ENCODE measurements at places on chromosomes 3 and 15. TPM values are rescaled to one million over a fixed set of nuclear protein-coding genes. Genes with fewer than 3 reads are reported as not detected.

DNA sequence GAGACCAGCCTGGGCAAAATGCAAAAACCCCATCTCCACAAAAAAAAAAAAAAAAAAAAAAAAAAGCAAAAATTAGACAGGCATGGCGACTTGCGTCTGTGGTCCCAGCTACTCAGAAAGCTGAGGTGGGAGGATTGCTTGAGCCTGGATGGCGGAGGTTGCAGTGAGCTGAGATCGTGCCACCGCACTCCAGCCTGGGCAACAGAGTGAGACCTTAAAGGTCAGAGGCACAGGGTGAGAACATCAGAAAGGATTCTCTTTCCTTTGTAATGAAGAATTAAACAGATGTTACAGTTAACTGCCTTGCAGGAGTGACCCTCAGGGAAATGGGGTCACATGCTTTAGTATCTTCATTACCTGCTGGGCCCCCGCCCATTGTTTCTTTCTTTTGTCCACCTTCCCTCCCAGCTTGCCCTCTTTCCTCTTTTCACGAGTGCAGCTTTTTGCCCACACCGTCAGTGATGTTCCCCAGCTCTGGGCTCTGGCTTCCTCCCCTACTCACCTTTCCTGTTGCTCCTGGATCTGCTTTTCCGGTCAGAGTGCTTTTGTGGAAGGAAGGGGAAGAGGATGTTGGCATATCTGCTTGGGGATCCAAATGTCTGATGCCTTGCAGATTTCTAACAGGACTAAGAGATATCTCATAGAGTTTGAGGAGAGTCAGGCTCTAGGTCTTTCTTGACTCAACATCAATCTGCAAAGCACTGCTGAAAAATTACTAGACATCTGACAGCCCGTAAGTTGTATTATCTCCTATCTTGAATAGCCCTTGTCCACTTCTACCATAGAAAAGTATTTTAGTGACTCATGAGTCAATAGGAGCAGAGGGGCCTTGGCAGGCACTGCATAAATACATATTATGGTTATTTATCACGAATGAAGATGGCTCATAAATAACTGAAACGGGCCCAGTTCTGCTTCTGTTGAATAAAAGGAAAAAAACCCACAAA is 35.6 kb upstream of the NDUFB4 start:
- no peak for DNase-seq

DNA sequence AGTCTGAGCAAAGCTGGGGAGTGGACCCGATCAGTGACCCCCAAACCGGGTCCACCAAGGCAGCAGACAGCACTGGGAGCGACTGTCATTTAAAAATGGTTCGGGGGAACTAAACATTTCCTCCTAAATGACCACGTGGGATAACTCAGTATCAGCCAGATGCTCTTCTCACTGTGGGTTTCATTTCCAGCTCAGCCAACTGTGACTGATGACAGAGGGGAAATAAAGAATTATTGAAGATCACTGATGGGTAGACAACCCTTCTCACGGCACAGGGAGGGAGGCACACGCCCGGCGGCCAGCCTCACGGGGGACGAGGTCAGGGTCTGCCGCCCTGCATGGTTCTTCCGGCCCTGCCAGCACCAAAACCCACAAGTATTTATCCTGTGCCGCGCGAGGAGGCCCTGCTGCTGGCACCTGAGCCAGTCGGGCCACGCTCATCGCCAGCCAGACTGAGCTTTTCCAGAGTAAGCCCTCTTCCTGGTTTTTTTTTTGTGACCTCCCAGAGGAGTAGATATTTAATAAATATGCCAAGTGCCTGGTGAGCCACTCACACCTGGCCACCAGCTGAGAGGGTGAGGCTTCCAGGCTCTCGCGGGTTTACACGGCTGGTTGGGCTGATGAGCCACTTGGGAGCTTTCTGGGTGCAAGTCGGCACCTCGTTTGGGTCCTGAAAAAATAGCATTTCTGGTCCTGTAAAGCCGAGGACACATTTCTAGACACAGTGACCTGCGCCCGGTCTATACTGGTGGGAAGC is 6.2 kb downstream of the MELTF start:
- no peak for DNase-seq

SPATA12 gene
- 0.09 TPM for total RNA-seq

DNA sequence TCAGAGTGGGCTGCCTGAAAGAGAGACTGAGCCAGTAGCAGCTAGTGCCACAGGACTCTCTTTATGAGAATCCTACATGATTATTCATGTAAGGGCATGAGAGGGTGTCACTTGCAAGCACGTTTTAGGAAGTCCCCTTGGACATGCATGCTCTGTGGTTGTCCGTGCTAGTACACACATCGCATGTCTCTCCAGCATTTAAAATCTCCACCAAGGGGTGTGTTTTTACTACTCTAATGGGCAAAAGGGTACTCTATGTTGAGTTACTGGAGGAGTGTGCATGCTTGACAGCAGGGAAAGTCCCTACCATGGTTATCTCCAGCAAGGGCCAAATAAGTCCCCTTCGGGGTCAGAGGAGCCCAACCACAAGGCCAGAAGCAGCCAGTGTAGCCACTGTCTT is 70.7 kb downstream of the DCLK3 start:
- no peak for DNase-seq

DNA sequence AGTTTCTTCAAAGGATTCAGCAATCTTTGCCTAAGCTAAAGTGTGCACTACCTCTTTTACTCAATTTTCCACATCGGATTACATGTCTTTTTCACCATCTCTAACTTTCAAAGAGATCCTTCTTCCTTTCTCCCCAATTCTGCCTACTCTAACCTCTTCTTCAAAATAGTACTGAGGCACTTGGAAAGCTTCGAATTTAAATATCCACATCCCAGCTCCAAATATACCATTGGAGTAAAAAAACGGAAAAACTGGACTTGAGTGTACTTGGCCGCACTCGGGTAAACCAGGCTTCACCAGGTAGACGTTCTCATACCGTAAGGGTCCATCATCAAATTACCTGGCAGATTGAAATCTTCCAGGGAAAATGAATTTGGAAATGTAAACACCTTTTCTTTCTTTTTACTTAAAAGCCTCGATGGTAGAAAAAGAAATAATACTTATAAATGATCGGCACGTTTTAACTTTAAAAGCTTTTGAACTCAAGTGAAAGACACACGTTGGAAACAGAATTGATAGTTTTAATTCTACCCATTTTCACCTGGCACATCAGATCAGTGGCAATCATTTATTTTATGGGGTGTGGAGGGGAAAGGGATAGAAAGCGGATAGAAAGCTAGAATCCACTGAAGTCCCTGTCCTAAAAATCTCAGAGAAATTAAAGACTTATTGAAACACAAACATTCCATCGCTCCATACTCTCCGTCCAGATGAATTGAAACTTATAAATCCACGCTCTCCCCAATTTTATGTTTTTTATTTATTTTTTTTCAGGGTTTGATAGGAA is 8.2 kb upstream of the MEIS2 start:
- DNase-seq: no peak

RARRES1 gene
- 8.8 TPM for total RNA-seq

WDR72 gene
- total RNA-seq: not detected

DNA sequence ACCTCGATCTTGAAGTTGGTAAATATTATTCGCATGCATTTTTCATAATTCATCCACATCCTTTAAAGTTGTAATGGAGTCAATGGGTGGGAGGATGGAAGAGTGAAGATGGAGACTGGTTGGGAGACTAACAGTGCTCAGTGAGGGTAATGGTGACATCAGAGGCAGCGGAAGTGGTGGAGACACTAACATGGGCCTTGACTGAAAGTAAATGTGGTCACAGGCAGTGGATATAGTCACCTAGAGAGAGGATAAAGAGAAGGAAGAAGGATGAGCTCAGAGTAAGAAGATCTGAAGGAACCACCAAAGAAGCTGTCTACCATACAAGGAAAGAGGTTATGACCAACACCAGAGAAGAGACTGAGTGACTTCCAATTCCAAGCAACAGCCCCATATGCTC is 281.6 kb upstream of the STT3B start:
- no peak for DNase-seq

- DNase-seq: no peak
Observed at GRCh38 chr3:11077466-11077865, 76.8 kb upstream of the HRH1 start.

IGF2BP2 gene
- total RNA-seq: 3.9 TPM

DNA sequence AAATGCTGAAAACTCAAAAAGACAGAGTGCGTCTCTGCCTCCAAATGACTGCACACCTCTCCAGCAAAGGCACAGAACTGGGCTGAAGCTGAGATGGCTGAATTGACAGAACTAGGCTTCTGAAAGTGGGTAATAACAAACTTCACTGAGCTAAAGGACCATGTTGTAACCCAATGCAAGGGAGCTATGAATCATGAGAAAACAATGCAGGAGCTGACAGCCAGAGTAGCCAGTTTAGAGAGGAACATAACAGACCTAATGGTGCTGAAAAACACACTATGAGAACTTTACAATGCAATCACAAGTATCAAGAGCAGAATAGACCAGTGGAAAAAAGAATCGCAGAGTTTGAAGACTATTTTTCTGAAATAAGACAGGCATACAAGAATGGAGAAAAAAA is 10.1 kb upstream of the AVEN start:
- DNase-seq: no peak

DNA sequence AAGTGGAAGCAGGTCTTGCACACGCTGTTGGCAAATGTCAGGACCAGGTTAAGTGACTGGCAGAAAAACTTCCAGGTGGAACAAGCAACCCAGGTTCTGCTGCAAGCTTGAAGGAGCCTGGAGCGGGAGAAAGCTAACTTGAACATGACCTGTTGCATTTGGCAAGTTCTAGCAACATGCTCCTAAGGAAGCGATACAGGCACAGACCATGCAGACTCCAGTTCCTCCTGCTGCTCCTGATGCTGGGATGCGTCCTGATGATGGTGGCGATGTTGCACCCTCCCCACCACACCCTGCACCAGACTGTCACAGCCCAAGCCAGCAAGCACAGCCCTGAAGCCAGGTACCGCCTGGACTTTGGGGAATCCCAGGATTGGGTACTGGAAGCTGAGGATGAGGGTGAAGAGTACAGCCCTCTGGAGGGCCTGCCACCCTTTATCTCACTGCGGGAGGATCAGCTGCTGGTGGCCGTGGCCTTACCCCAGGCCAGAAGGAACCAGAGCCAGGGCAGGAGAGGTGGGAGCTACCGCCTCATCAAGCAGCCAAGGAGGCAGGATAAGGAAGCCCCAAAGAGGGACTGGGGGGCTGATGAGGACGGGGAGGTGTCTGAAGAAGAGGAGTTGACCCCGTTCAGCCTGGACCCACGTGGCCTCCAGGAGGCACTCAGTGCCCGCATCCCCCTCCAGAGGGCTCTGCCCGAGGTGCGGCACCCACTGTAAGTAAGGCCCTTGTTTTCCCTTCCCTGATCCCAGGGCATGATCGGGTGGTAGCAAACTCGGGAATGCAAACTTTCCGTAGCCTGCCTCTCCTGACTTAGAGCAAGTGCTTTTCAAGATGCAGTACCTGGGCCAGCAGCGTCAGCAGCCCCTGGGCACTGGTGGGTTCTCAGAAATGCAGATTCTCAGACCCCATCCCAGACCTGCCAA is 759 bp downstream of the GALNT15 start:
- DNase-seq: no peak

DNAJA4 gene
- total RNA-seq: 7.9 TPM

GOLGA6L7 gene
- total RNA-seq: not detected

LTK gene
- total RNA-seq: 0.38 TPM

DNA sequence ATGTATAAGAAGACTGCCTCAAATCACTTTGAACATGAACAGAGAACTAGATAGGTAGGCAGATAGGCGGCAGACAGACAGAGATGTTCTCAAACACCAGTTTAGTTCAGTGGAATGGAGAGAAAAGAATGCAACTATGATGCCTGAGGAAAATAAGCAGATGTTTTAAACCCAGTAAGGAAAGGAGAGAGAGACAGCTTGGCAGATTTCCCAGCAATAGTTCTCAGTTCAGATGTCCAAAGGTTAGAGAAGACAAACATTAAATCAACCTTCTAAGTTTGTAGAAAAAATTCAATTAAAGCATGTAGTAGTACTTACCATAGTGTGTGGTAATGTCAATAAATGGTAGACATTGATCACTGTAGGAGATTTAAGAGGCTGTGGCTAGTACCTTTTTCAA is 209.6 kb upstream of the PFN2 start:
- DNase-seq: no peak

- no peak for DNase-seq
Observed at GRCh38 chr15:101107625-101108460, 144.0 kb downstream of the CHSY1 start.

GRCh38 chr15:89673165-89673512 is 6.0 kb downstream of the PLIN1 start:
- no peak for DNase-seq

DNA sequence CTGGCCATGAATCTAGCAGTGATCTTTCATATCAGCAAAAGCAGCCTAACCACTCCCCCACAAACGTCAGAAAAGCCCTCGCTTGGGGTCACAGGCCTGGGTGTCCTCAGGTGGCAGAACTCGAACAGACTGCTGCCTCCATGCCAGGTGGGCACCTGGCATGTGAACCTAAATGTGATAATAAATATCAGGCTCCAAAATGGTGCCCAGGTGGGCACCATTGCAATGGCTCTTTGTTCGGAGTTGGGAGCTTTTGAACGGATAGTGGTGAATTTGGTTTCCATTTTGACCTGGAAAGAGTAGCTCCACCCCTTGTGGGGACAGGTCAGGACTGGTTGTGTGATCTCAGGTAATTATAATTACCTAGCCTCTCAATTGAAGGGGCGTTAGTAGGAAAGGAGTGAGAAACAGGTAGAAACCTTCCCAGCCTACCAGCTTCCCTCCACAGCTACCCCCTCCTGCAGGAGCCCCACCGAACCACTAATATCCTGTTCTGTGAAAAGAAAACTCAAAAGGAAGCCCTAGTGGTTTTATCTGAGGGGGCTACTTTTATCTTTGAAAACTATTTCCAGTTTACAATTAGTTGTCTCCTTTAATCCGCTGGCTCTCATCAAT is 18.1 kb downstream of the MYO1E start:
- no peak for DNase-seq

GRCh38 chr3:50205413-50206276 is 574 bp downstream of the SLC38A3 start:
- DNase-seq: no peak

DNA sequence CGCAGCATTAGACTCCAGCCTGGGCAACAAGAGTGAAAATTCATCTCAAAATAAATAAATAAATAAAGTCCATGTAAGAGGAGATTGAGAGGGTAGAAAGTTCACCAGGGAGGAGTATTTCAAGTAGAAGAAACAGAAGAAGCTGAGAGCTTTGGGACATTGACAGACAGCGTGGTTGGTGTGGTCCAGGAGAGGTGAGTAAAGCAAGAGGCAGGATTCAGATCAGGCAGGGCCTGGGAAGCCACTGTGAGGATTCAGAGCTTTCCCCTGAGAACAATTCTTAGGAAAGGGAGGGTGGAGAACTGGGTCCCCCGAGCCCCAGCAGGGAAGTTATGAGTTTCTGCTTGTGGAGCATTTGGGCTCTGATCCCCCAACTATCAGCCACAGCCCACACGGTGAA is 54.2 kb upstream of the AMOTL2 start:
- DNase-seq: no peak

EPHA3 gene
- 0.38 TPM for total RNA-seq

CSPG5 gene
- total RNA-seq: 0.19 TPM

- DNase-seq: no peak
Observed at GRCh38 chr3:31740397-31740796, 207.7 kb downstream of the STT3B start.

ZNF501 gene
- total RNA-seq: 0.72 TPM

GRCh38 chr3:109117939-109118338 is at the start of gene MORC1:
TSS of gene MORC1 (minus strand) at chr3:109118134. CDS start at chr3:109118059, 75 bp downstream.
- no peak for DNase-seq

Measured in esophagus squamous epithelium (tissue), 5 donors.